ENCODE measurements at places on chromosomes 1 and 21.

DNA sequence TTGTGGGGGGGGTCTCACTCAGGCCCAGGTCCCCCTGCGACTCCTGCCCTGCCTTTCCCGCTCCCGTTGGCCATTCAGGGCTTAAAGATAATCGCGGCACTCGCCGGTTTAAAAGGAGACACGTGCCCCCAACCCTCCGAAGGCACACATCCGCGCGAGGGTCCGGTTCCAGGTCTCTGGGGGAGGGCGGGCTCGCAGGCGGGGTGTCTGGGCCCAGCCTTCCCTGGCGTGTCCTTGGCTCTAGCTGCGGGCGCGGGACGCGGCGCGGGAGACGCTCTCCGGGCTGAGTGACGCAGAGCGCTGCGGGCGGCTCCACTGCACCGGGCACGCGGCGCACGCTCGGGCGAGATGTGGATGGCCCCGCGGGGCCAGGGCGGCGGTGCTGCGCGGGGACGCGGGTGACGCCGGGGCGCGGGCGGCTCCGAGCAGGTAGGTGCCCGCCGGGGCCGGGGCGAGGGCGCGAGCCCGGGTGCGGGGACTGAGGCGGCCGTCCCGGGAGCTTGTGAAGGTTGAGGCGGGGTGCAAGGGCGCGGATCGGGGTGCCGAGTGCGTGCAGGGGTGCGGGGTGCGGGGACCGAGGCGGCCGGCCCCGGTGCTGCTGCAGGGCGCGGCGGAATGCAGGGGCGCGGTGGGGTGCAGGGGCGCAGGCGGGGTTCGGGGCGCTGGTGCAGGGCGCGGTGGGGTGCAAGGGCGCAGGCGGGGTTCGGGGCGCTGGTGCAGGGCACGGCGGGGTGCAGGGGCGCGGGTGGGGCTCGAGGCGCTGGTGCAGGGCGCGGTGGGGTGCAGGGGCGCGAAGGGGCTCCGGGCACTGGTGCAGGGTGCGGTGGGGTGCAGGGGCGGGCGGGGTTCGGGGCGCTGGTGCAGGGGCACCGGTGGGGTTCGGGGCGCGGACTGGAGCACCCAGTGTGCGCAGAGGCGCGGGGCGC lies 3.3 kb upstream of the TRPM2 start:
- DNase-seq = no peak

- no peak for DNase-seq
Observed at GRCh38 chr1:151635479-151636072, 23.7 kb downstream of the SNX27 start.

GRCh38 chr1:91828583-91829281 lies 57.2 kb downstream of the TGFBR3 start:
- DNase-seq = no peak

DNA sequence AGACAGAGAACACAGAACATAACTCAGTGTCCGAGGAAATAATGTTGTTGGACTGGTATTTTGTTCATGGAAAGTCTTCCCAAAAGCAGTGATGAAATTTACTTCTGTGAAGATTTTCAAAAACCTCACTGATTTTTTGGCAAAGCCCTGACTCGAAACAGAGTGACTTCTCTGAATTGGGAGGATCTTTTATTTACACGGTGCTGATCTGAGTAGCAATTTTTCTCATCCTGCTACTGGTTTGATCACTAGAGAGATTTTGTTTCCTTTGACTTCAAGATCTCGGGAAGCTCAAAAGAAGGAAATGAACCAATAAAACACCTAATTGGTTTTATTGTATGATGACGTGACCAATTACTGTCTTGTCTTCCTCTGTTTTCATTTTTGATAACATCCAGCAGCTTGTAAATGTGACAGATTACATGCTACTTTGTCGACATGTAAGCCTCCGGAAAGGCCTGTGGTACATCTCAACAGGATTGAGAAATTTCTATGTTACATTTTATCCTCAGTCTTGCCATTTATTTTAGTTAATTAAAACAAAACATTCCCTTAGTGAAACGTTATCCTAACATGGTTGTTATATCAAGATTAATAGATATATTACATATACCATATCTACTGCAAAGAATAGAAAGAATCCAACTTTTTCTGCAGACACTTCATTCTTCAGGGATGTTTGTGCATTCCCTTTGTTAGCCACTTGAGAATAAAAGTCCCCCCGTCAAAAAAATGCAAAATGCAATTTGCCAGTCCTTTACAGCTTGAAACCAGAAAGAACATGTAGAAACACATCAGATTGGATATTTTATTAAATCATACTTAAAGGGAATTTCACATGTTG lies 42.8 kb upstream of the IFI44L start:
- no peak for DNase-seq

- no peak for DNase-seq
Observed at GRCh38 chr1:84668185-84668584, 22.1 kb downstream of the SSX2IP start.

DNA sequence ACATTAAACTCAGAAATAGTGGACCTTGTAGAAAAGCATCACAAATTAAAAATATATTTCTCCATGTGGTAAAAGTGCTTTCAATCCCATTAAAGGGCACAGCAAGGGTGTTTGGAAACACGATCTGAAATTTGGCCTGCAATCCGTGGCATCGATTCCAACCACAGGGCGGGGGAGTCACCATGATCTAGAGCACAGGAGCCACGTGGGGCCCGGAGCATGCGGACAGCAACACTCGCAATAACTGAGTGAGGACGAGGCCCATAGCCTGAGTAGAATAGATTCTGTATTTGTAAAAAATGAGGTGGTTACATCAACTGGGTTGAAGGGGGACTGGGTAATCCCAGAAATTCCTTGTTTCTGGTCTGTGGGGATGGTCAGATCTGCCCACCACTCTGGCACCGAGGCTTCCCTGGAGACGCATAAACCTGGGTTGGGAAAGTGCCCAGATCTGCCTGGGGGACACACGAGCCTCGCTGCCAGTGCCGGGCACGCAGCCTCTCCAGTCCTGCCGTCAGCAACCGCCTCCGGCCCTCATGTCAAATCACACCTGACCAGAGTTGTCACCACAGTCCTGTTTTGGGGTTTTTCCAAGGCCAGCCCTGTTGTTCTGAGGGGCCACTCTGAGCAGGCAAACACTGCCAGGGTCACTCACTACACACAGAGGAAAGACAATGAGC lies 104.3 kb downstream of the PGBD5 start:
- no peak for DNase-seq

- DNase-seq = no peak
Observed at GRCh38 chr1:5484451-5485165, 507.6 kb downstream of the NPHP4 start.

Data from NCI-H187 (cell line).